Bronchus fibroblast of lung (primary cell): ENCODE measurements at places on chromosomes 11 and 22. TPM values are rescaled to one million over a fixed set of nuclear protein-coding genes. Genes with fewer than 3 reads are reported as not detected.

The FOLR2 gene
- not detected in 2 replicates for total RNA-seq

The CARD10 gene
- 6.4 and 8.9 TPM in 2 replicates for total RNA-seq

The PRCP gene
- 40.4 and 43.4 TPM in 2 replicates for total RNA-seq

The TRABD gene
- total RNA-seq: 35.8 and 37.5 TPM in 2 replicates

The SLC17A6 gene
- not detected in 2 replicates for total RNA-seq

The ZNF202 gene
- 4.7 and 5.2 TPM in 2 replicates for total RNA-seq

The GLB1L2 gene
- 0.50 and 0.89 TPM in 2 replicates for total RNA-seq

The TSKU gene
- total RNA-seq: 16.8 and 18.3 TPM in 2 replicates

The DENND6B gene
- total RNA-seq: 1.2 and 1.3 TPM in 2 replicates

The ARHGAP8 gene
- total RNA-seq: not detected in 2 replicates

The CCDC15 gene
- 3.4 and 4.0 TPM in 2 replicates for total RNA-seq

The OR51I1 gene
- total RNA-seq: not detected in 2 replicates

The INPP5J gene
- total RNA-seq: 1.3 and 1.9 TPM in 2 replicates

The TPST2 gene
- 14.3 and 14.6 TPM in 2 replicates for total RNA-seq

The PVALB gene
- not detected in 2 replicates for total RNA-seq

The INS gene
- not detected in 2 replicates for total RNA-seq

The DGCR2 gene
- total RNA-seq: 36.0 and 36.1 TPM in 2 replicates

The CFAP68 gene
- 18.5 and 23.9 TPM in 2 replicates for total RNA-seq

The NRGN gene
- 6.6 and 7.1 TPM in 2 replicates for total RNA-seq

The KCNC1 gene
- not detected in 2 replicates for total RNA-seq

The ACRV1 gene
- total RNA-seq: not detected in 2 replicates

The CDC45 gene
- total RNA-seq: 45.9 and 47.9 TPM in 2 replicates

The GAL3ST1 gene
- total RNA-seq: 0.17 and 0.30 TPM in 2 replicates

The DEPDC7 gene
- total RNA-seq: 4.0 and 4.5 TPM in 2 replicates

The CHST1 gene
- 0.67 and 0.74 TPM in 2 replicates for total RNA-seq

The KCNK7 gene
- total RNA-seq: 0.15 TPM in 1 of 2 replicates, not detected in the other

The NEFH gene
- total RNA-seq: 2.1 and 2.5 TPM in 2 replicates

The RAPSN gene
- not detected in 2 replicates for total RNA-seq

The CYTH4 gene
- 0.15 and 0.17 TPM in 2 replicates for total RNA-seq

The PTPRCAP gene
- total RNA-seq: 0.45 TPM in 1 of 2 replicates, not detected in the other

The HBE1 gene
- 0.89 TPM in 1 of 2 replicates, not detected in the other for total RNA-seq

The DEUP1 gene
- not detected in 2 replicates for total RNA-seq

The GP1BB gene
- total RNA-seq: 0.50 TPM in 1 of 2 replicates, not detected in the other

The OR5M10 gene
- total RNA-seq: not detected in 2 replicates

The DAGLA gene
- 1.8 and 2.0 TPM in 2 replicates for total RNA-seq

The A4GALT gene
- total RNA-seq: 9.2 and 9.4 TPM in 2 replicates

The KCNJ1 gene
- not detected in 2 replicates for total RNA-seq

The SPTY2D1 gene
- 10.0 and 11.1 TPM in 2 replicates for total RNA-seq

The BRMS1 gene
- 52.5 and 59.5 TPM in 2 replicates for total RNA-seq

The HIRA gene
- total RNA-seq: 16.8 and 18.4 TPM in 2 replicates

The JHY gene
- 0.45 and 0.84 TPM in 2 replicates for total RNA-seq

The CLDN5 gene
- total RNA-seq: 0.50 and 1.8 TPM in 2 replicates

The KIRREL3 gene
- 0.15 and 0.50 TPM in 2 replicates for total RNA-seq

The EXPH5 gene
- 0.50 and 0.59 TPM in 2 replicates for total RNA-seq

The RAB36 gene
- total RNA-seq: 3.1 and 3.4 TPM in 2 replicates

The TUB gene
- total RNA-seq: 4.5 and 5.4 TPM in 2 replicates

The MB gene
- not detected in 2 replicates for total RNA-seq

The OR5B21 gene
- not detected in 2 replicates for total RNA-seq

The APOL3 gene
- 3.1 and 3.9 TPM in 2 replicates for total RNA-seq

The FGF19 gene
- total RNA-seq: not detected in 2 replicates

The HYLS1 gene
- total RNA-seq: 10.9 and 12.6 TPM in 2 replicates

The CREB3L1 gene
- total RNA-seq: 34.6 and 37.0 TPM in 2 replicates

The IGF2 gene
- 19.8 and 21.6 TPM in 2 replicates for total RNA-seq

The PHLDA2 gene
- total RNA-seq: 67.4 and 71.9 TPM in 2 replicates

The DNAL4 gene
- 15.3 and 20.1 TPM in 2 replicates for total RNA-seq

The APOBEC3A gene
- not detected in 2 replicates for total RNA-seq

The KCNA4 gene
- not detected in 2 replicates for total RNA-seq

The GRAP2 gene
- not detected in 2 replicates for total RNA-seq

The OR1S2 gene
- not detected in 2 replicates for total RNA-seq
